ENCODE measurements at places on chromosomes 11 and 22.

GRCh38 chr11:72735495-72736027 lies 16.6 kb downstream of the ARAP1 start:
- ATAC-seq: no peak

GRCh38 chr11:27968461-27968860 lies 139.5 kb downstream of the KIF18A start:
- ATAC-seq: no peak

DNA sequence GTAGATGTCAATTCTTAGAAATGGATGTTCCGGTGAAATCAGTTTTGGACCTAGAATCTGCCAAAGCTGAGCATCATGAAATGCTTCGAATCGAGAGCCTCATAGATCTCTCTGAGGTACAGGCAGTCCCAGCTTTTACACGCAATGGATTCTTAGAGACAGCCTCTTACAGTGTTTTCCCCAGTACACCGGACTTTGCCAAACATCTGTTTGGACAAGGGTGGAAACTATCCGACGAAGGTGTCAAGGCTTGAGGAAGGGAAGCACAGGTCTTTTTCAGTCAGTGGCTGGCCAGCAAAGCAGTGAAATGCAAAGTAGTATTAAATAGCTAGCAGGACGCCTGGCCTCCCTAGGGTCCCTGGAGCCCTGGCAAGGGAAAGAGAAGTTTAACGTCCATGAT lies 4.9 kb downstream of the GRK3 start:
- ATAC-seq: no peak

DNA sequence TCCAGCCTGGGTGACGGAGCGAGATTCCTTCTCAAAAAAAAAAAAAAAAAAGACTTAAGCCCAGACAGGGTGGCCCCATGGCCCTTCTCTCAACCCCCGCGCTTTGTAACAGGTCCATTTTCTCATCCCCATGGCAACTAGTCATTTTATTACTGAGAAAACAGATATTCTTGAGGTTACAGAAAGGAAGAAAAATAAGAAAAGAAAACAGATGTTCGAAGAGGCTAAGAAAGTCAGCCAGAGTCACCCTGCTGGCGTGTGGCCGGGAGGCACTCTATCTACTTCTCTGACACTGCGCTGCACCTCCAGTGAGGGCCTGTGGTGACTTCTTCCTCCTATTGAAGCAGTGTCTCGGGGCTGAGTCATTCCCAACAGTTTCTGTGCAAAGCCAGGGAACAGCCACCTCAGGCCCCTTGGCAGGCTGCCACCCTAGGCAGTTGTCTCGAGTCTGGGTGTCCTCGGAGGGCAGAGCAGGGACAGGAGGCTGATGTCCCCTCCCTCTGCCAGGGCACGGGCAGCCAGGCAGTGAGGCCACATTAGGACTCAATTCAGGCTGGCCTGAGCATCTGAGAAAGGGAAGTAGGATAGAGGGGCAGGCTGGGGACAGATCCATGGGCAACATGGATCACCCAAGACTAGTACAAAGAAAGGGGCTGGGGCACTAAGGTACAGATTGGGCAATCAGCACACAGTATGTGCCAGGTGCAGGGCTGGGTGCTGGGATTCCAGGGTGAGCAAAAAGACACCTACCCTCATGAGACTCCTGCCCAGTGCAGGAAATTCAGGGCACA lies 16.4 kb upstream of the SYVN1 start:
- ATAC-seq: peak; percentile 96

- no peak for ATAC-seq
Observed at GRCh38 chr22:38941488-38941987, 15.9 kb upstream of the APOBEC3A start.

DNA sequence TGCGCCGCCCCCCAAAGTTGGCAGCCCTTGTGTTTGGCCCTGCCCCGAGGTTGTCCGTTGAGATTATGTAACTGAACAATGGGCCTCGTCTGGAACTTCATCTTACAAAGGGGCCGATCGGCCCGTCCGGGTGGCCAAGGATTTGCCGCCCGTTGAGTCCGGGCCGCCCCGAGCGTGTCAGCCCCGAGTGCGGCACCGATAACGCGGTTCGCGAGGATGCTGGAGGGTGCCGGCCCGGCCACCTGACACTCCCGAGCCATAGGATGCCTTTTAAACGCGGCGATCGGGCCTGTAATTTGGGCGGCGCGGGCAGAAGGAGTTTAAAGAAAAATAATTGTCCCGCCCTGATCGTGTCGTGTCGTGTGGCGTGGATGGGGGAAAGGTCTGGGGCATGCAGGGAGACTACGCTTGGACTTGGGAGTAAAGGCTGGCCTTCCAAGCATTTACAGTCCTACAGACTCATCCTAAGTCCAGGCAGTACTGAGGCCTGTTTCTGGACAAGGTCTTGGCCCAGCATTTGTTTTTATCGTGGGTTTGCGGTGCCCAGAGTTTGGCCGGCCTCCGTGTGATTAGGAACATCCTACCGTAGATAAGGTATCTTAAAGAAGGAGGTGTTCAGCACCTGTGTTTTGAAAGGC lies 1.3 kb downstream of the WEE1 start:
- no peak for ATAC-seq
